Spinal cord (tissue), 10 donors: ENCODE measurements at places on chromosomes 3 and 15. TPM values are rescaled to one million over a fixed set of nuclear protein-coding genes. Genes with fewer than 3 reads are reported as not detected.

Gene ECE2
- polyA plus RNA-seq, result 23.1 TPM

GRCh38 chr3:108006077-108006771 is 84.6 kb downstream of the CD47 start:
- DNase-seq, result no peak

Gene PLEKHO2
- polyA plus RNA-seq, result 13.2 TPM

- no peak for DNase-seq
Observed at GRCh38 chr15:66831801-66832390, 129.9 kb downstream of the SMAD6 start.

DNA sequence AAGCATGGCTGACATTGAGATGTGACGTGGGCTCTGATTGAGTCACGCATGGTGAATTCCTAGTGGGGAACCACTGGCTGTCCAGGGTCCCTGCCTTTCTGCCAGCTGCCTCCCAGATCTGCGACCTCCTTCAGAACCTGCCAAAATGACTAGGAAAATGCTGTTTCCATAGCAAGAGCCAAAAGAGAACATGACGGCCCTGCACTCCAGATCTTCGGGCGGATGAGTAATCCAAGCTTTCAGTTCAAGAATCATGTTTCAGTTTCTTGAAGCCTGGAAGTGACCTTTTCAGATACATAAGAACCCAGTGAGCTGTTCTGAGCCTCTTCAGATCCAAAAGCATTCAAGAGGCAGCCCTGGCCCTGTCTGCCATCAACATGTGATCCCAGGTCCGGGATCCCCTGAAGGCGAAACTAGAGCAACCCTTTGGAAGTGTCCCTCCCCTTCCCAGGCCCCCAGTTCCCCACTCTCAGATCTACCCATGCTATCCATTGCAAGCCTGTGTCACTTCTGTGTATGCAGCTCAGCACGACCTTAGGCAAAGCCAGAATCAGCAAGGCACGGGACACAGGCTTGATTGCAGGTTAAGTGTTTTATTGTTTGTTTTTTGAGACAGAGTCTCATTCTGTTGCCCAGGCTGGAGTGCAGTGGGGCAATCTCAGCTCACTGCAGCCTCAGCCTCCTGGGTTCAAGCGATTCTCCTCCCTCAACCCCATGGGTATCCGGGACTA is 19.7 kb downstream of the ANKRD63 start:
- DNase-seq, result no peak

DNA sequence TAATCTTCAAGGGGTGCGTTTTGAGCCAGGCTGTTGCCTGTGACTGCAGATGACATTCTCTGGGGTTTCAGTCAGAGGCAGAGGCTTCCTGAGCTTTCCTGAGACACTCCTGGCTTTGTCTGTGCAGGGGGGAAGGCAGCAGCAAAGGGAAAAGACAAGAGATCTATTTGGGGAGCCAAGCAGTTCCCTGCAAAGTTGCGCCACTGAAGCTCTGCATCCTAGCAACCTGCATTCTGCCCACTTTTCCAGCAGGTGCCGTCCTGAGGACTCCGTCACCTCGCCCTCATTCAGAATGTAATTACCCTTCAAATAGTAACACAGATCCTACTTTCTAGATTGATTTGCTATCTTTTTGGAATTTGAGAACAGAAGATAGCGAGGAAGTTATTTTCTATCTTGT is 1.9 kb upstream of the TMEM158 start:
- DNase-seq, result peak; percentile 36

DNA sequence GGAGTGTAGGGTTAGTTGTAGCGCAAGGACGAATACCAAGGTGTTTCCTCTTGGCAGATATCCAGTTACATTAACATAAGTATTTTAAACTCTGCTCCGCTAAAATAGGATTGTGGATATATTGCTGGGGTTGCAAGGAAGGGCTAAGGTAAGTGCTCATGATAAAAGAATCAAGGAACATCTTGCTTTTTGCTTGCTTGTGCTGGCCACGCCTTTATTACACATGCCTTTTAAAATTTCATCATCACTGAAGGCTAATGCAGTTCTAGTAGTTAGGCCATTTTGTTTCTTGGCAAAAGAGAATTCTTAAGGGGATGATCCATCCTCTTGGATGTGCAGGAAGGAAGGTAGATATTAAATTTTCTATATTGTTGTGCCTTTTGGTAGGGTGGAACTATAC is 415.6 kb upstream of the TPM1 start:
- DNase-seq, result no peak

DNA sequence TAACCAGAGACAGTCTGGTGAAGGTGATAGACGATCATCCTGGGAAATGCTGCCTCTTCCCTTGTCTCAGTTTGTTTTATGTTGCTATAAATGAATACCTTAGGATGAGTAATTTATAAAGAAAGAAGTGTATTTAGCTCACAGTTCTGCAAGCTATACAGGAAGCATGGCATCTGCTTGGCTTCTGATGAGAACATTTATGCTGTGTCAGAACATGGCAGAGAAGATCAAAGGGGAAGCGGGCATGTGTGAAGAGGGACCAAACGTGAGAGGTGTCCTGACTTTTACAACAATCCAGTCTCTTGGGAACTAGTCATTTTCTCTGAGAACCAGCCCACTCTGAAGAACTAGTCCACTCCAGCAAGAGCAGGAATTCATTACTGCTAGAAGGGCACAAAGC is 9.6 kb downstream of the CMC1 start:
- no peak for DNase-seq

DNA sequence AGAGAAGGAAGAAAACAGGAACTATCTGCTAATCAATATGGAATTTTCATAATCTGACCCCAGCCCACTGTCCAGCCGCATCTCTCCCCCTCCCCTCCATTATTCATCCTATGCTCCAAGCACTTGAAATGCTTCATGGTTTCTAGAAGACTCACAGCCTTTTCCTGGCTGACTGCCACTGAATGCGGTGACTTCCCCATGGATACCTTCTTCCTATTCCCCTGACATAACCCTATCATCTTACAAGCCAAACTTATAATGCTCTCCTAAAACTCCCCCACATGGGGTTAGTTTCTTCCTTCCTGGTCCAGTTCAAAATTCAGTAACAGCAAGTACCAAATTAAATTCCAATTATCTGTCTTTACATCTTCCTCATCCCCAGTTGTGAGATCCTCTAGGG is 31.2 kb upstream of the PTX3 start:
- DNase-seq, result no peak

Gene ZNF80
- polyA plus RNA-seq, result 0.11 TPM

GRCh38 chr15:36495456-36495991 is 83.9 kb upstream of the CDIN1 start:
- peak; percentile 13 for DNase-seq

- no peak for DNase-seq
Observed at GRCh38 chr3:186988806-186989205, 58.5 kb downstream of the ST6GAL1 start.

DNA sequence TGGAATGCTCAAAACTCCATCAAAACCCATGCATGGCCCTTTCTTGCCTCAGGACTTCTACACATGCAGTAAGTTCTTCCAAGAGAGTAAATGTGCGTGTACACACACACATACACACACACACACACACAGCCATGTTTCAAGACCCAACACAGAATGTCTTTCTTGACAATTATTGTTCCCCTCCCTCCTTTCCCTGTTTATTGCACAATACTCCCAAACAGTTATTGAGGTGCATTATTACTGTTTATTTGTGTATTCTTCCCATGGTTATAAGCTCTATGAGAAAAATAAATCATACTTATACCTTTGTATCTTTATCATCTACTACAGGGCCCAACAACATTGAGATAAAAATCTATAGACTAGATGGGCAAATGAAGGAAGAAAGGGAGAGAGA is 523.8 kb upstream of the NAALADL2 start:
- DNase-seq, result no peak

GRCh38 chr3:159892171-159892795 is 96.4 kb upstream of the IL12A start:
- no peak for DNase-seq

Gene FOXL2NB
- polyA plus RNA-seq, result 1.4 TPM

GRCh38 chr3:38554127-38554827 is 58.1 kb downstream of the EXOG start:
- no peak for DNase-seq

Gene SSUH2
- polyA plus RNA-seq, result 2.3 TPM

DNA sequence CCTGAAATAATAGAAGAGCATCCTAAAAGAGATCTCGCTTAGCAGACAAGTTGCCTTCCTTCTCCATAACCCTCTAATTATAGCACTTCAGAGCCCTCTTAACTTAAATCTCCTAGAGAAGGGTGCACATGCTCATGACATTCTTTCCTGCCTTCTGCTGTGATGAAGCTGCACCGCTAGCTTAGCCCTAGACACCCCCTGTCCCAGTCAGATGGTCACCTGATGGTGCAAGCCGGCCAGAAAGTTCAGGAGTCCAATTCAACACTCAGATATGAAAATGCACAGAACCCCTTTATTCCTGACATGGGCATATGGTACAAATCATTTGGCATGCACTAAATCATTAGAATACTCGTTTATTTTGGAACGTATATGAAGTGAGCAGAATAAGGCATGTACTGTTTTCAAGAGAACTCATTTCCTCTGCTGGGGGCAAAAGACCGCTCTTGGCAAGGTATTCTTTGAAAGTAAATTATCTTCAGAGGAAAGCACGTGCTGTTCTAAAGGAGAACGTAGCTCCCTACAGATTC is 420.4 kb upstream of the PROK2 start:
- no peak for DNase-seq

DNA sequence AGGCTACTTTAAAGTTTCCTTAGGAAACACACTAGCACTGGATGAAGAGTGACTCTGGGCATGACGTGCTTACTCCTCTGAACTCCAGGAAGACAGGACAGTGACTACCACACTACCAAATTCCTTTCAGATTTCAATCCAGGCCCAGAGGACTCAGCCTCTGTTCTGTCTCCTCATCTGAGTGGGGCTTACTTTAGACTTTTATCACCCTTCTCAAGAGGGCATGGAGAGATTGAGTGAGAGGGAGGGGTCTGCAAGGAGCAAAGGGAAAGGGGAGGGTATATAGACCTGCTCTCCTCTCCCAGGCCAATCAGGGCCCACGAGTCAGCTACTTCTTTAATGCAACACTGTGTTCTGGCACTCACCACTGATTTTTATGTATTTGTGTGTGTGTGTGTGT is 29.4 kb upstream of the RSL24D1 start:
- no peak for DNase-seq

Gene DGKG
- 10.2 TPM for polyA plus RNA-seq

Gene DALRD3
- polyA plus RNA-seq, result 83.8 TPM

DNA sequence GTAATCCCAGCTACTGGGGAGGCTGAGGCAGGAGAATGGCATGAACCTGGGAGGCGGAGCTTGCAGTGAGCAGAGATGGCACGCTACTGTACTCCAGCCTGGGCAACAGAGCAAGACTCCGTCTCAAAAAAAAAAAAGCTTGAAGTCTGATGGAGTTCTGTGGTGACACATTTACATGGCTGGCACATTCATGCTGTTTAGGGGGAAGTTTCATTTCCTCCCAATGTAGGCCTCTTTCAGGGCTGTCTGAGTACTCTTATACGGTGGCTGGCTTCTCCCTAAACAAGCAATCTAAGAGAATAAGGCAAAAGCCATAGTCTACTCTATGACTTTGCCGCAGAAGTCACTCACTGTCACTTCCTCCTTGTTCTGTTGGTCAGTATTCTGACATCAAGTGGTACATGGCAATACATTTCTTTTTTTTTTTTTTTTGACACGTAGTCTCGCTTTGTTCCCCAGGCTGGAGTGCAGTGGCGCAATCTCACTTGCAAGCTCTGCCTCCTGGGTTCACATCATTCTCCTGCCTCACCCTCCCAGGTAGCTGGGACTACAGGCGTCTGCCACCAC is 41.2 kb downstream of the OIP5 start:
- no peak for DNase-seq

DNA sequence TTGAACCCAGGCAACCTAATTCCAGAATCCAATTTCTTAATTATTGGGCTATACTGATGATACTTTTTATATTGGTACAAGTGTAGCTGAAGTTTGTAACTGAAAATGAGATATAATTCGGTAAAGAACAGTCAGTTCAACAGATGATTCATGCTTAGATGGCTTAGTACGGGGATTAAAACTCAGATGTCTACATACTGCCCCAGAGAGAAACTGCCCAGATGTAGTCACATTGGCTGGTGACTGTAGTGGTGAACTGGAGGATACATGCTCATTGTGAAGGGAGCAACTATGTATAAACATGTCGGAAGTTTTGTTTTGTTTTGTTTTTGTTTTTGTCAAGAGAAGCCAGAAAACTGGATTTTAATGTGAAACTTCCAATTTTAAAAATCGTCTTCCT is 179.6 kb downstream of the ADAMTSL3 start:
- DNase-seq, result no peak

Gene MEX3B
- polyA plus RNA-seq, result 31.7 TPM

DNA sequence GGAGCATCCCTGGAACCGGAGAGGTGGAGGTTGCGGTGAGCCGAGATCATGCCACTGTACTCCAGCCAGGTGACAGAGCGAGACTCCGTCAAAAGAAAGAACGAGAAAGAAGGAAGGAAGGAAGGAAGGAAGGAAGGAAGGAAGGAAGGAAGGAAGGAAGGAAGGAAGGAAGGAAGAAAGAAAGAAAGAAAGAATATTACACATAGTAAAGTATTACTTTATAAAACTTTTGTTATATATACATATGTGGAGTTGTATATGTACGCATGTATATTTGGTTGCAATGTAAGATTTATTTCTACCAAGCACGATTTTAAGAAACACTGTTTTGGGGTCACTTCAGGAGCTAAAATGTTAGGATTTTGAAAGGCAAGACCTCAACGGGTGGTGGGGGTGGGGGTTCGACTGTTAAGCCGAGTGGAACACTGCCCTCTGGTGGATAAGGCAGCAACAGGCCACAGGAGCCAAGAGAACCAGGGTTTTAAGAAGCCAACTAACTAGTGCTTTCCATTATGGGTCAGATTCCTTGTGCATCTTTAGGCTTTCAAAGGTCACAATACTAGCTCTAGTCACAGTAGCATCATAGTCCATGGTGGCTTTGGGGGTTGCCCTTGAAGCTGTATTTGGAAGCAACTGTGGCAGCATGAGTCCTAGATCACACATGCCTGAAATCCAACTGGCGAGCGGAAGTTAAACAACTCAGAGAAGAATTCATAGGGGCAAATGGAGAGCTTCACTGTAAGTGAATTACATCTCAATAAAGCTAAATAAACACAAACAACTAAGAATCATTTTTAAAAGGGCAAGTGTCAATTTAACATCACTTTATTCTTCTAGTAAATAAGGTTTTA is 22.5 kb downstream of the GLB1 start:
- peak; percentile 53 for DNase-seq

Gene NOX5
- 0.22 TPM for polyA plus RNA-seq

Gene ESYT3
- 4.3 TPM for polyA plus RNA-seq

DNA sequence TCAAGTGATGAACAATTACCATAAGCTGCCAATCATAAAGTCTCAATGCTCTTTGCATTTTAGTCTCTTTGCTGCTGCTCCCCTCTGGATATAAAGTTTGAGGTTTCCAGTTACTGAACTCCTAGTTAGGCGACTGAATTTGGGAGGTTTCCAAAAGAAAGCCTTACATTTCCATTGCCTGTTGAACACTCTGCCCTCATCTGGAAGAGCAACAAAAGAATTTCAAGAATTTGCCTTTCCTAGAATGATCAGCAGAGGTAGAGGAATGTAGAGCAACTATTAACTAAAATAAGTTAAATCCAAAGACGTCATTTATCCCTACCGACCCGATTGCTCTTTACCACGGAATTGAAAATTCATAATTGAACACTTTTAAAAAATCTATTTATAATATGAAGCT is 53.4 kb upstream of the PRICKLE2 start:
- DNase-seq, result no peak
